Endothelial cell of umbilical vein (primary cell): ENCODE measurements at places on chromosomes 3 and 15.

DNA sequence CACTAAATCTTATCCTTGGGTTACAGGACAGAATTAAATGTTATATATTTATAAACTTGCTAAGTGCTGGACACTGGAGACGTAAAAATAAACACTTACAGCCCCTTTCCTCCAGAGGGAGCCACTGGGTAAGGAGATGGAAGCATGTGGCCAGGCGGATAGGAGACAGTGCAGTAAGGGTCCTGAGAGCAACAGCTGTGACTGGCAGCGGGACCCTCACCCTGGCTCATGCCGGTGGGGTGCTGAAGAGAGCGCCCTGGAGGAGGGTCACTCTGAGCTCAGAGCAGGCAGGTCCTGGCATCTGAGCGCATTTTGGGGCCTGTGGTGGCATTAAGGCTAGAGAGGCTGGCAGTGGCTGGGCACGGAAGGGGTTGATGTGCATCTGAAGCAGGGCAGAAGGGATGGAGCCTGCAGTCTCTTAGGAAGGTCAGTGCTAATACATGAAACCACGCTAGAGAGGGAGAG, 16.0 kb downstream of the SEC61A1 start:
- peak; percentile 54 for DNase-seq

DNA sequence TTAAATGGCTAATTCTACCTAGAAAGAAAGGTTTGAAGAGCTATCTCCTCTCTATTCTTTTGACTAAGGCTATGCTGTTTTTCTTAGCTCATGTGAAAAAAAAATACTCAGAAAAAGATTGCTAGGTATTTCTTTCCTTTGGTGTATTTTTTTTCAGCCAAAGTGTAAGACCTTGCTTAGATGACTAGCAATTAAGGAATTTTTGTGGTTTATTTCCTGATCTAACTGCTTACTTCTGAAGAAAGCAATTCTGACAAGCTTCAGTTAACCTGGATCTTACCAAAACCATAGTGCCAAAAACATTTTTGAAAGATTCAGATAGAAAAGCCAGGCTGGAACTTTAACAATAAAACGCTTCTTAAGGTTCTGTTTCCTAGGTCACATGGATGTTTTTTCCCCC, 315.6 kb downstream of the SOX2 start:
- DNase-seq = no peak

GRCh38 chr3:124934577-124934976, at the start of gene MUC13:
Gene MUC13, minus strand, starts transcription at chr3:124934751. Its CDS starts 39 bp downstream, at chr3:124934712.
- no peak for DNase-seq

GRCh38 chr3:149204390-149204991, 17.1 kb downstream of the CP start:
- no peak for DNase-seq

GRCh38 chr3:71525391-71525790, 58.1 kb downstream of the FOXP1 start:
- no peak for DNase-seq

DNA sequence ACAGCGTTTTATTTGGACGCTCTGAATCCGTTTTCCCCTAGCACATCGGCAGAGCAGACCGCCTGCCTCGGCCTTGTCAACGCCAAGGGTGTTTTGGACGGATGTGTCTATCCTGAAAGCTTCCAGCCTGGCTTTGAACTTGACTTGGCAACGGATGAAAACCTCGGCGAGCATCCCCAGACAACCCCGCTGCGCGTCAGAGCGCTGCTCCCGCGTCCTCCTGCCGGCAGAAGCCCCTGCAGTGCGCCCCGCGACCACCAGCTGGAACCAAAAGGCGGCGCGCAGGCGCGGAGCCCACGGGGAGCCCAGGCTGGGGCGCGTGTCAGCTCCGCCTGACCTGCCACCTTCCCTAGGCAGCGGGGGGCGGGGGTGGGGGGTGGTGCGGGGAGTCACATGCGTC, 26.2 kb upstream of the ARL8B start:
- DNase-seq = no peak

DNA sequence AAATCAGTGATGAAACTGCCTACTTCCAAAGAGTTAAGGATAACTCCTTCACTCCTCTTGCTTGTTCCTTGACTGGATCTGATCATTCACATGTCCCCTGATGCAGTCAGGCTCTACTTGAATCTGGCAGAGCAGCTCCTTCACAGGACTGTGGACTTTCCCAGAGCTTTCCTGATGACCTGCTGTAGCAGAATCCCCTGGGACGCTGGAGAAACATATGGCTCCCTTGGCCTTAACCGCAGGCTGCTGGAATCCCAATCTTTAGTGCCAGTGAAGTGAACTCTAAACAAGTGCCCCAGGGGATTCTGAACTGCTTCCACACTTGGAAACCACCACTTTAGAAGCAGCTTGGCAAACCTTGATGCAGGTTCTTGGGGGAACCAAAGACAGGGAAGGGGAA, 217.8 kb downstream of the CHST2 start:
- DNase-seq = no peak

DNA sequence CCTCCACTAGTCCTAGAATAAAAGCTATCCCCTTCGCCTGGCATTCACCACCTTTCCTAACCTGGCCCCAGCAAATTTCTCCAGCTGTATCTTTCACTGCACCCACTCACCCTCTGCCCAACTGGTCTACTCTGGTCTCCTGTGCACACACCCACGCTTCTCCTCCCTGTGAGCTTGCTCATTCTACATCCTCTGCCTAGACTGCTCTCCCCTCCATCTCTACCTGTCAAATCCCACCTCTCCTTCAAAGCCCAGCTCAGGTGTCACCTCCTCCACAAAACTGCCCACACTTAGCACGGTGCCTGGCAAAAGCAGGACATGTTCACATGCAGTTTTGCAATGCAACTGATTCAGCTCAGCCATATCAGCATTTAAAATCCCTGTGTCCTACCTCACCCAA, 45.8 kb upstream of the NTRK3 start:
- no peak for DNase-seq

- peak; percentile 97 for DNase-seq
Measured at GRCh38 chr3:4986782-4987537, 7.7 kb downstream of the BHLHE40 start.

DNA sequence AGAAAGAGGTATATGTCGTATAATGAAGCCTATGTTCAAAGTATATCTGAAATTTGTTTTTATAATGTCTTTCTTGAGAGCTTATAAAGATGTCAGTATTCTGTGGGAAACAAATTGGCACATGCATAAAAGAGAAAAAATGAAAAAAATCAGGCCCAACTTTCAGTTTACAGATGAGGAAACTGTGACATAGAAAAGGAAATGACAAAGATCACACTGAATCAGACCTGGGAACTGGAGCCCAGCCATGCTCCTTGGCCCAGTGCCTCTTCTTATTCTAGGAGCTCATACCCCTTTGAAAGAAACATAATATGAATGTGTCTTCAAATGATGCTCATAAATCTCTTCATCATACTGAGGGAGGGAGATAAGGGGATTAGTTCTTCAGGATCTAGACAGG, 48.4 kb downstream of the TMEM44 start:
- DNase-seq = peak; percentile 92

DNA sequence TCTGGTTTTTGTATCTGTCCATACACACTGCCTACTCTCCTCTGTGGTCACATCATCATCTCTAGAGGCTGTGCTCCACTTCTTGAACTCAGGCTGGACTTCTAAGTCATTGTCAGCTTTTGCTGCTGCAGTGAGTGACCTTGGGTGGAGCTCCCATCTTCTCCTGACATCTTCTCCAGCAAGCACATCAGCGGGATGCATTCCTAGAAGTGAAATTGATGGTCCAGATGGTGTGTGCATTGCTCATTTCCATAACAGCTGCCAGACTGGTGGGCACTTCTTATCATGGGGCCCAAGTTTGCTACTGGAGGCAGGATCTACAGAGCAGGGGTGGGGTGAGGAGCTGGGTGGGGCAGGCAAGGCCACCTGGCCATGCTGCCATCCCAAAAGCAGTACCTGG, 109.9 kb downstream of the DNAJB8 start:
- no peak for DNase-seq

- DNase-seq = no peak
Measured at GRCh38 chr3:122298239-122298638, 26.8 kb upstream of the CSTA start.

- no peak for DNase-seq
Measured at GRCh38 chr3:46440531-46441294, 24.0 kb downstream of the LTF start.

GRCh38 chr3:168248383-168249204, 152.9 kb upstream of the GOLIM4 start:
- DNase-seq = peak; percentile 16

- DNase-seq = no peak
Measured at GRCh38 chr15:85725564-85725963, 69.2 kb downstream of the KLHL25 start.

DNA sequence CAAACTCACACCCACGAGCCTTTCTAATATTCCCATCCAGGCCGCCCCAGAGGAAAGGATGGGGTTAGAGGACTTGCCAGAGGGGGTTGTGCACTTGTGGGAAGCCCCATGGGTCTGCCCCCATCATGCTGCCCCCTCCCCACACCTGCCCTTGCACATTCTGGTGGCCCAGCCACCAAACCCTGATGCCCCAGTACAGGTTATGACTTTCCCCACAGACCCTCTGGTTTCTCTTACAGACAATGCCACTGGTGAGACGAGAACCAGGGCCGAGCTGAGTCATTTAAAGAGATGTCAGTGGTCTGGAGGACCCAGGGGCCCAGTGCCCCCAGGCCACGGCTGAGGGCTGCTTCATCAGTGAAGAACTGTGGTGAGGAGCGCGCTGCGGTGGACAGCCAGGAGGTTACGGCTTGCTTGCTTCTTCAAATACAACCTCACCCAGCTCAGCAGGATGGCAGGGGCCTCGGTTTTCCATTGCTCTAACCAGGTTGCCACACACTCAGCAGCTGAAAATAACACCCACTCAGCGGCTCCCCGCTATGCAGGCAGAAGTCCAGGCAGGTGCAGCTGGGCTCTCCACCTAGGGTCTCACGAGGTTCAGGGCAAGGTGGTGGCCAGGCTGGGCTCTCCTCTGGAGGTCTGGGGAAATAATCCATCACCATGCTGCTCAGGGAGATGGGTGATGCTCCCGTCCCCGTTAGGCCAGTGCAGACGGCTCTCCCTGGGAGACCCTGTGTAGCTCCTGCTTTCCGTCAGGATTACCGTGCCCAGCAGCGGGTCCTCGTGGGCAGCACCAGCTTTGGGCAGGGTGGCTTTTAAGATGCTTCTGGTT, 13.8 kb upstream of the SNRPA1 start:
- DNase-seq = no peak

GRCh38 chr3:63240381-63240902, 37.7 kb upstream of the SYNPR start:
- DNase-seq = no peak

DNA sequence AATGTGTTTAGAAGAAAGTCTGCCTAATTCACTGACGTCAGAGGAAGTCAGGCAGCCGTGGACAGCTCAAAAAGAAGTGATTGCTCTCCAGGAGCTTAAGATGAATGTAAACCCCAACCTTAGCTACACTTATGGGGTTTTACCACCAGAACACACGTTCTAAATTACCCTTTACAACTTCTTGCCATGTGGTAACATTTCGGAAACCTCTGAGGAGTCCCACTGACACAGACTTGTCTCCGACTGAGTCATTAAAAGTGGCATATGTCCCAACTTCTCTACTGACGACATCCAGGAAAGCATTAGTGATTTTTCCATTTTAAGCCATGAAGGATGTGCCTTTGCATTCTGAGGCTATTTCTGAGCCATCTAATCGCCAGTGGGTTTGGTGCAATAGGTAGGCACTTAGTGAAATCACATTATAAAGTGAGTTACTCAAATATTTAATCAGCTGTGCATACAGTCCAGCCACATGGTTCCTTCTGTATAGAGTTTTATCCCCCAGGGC, 32.4 kb downstream of the C2CD4A start:
- peak; percentile 75 for DNase-seq

GRCh38 chr3:20776286-20776685, 590.3 kb upstream of the SGO1 start:
- no peak for DNase-seq

GRCh38 chr15:64205202-64205601, 42.4 kb upstream of the PPIB start:
- no peak for DNase-seq

- DNase-seq = no peak
Measured at GRCh38 chr3:140117096-140117526, 182.1 kb downstream of the CLSTN2 start.

GRCh38 chr15:58179741-58180381, 41.7 kb downstream of the AQP9 start:
- DNase-seq = peak; percentile 94
